Fibroblast of skin of back (primary cell): ENCODE measurements at places on chromosomes 6 and 20.

- DNase-seq, result no peak
Measured at GRCh38 chr6:5638666-5639065, 368.1 kb downstream of the NRN1 start.

DNA sequence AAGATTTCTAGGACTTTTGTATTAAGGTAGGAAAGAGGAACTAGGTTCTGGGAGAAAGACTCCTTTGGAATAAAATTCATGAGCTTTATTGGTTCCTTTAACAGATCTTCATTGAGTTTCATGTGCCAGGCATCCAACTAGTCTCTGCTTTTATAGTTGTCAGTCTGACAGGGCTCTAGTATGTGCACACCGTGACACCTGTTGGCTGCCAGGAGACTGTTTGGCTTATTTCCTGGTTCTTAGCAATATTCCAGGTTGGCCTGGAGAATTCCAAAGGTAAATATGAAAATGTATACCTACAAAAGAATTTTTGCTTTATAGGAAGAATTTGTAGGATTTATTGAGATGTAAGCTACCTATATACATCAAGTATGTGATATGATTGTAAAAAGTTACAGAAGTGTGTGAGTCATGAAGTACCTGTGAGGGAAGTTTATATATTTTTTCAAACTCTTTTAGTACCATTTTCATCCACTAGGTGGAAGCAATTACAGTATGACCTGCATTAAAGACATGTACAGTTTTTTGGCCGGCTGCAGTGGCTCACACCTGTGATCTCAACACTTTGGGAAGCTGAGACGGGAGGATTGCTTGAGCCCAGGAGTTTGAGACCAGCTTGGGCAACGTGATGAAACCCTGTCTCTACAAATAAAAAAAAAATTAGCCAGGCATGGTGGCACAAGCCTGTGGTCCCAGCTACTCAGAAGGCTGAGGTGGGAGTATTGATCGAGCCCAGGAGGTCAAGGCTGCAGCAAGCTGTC is 35.2 kb downstream of the NDUFAF5 start:
- peak; percentile 48 for DNase-seq

- no peak for DNase-seq
Measured at GRCh38 chr20:24880356-24880755, 68.7 kb upstream of the CST7 start.

GRCh38 chr6:167906899-167907298 is 80.2 kb downstream of the AFDN start:
- peak; percentile 5 for DNase-seq

- DNase-seq, result no peak
Measured at GRCh38 chr6:47353871-47354270, 44.2 kb upstream of the TNFRSF21 start.

- DNase-seq, result no peak
Measured at GRCh38 chr6:136411453-136412354, 122.1 kb upstream of the BCLAF1 start.

DNA sequence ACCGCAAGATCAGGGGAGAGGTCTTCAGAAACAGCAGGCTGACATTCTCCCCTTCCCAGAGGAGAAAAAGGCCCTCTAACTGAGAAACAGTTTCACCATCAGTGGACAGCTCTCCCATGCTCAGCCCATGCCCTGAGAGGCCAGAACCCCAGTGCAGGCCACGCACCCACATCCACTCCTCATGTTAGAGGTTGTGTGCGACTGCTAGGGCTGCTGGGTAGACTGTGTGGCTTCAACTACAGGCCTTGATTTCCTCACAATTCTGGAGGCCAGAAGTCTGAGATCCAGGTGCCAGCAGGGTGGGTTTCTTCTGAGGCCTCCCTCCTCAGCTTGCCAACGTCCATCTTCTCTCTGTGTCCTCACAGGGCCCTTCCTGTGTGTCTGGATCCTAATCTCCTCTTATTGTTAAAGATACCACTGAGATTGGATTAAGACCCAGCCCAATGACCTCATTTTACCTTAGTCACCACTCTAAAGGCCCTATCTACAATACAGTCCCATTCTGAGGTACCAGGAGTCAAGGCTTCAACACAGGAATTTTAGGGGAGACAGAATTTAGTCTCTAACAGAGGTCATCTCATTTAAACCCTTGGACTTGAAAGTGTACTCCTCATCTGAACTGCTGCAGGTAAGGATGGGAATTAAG is 67.7 kb upstream of the CD93 start:
- DNase-seq, result no peak

GRCh38 chr20:25600632-25601031 is 15.3 kb upstream of the NINL start:
- DNase-seq, result peak; percentile 9

GRCh38 chr6:20056350-20056992 is 155.8 kb downstream of the MBOAT1 start:
- DNase-seq, result peak; percentile 49

- DNase-seq, result no peak
Measured at GRCh38 chr20:62560162-62560561, 82.1 kb upstream of the SLCO4A1 start.

GRCh38 chr6:124599656-124600055 is 362.6 kb upstream of the RNF217 start:
- no peak for DNase-seq

- DNase-seq, result no peak
Measured at GRCh38 chr6:114344246-114344970, 1.6 kb upstream of the HS3ST5 start.

DNA sequence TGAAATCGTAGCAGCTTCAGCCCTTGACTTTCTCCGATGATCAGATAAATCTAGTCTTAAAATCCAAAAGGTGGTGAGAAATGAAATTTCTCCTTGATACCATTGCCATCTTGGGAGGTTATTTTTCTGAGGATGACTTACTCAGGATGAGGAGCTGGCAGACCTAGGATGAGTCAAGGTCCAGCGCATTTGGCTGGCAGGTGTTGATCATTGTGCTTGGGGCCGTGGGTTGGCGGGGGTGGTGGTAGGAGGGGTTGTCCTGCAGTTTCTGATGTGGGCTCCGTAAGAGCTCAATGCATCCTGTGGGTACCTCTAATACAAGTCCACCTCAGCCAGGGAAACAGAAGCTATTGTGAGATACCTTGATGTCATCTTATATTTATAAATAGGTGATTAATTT is 148.3 kb upstream of the SCGN start:
- no peak for DNase-seq

- peak; percentile 92 for DNase-seq
Measured at GRCh38 chr20:53940907-53941545, 129.4 kb downstream of the BCAS1 start.

DNA sequence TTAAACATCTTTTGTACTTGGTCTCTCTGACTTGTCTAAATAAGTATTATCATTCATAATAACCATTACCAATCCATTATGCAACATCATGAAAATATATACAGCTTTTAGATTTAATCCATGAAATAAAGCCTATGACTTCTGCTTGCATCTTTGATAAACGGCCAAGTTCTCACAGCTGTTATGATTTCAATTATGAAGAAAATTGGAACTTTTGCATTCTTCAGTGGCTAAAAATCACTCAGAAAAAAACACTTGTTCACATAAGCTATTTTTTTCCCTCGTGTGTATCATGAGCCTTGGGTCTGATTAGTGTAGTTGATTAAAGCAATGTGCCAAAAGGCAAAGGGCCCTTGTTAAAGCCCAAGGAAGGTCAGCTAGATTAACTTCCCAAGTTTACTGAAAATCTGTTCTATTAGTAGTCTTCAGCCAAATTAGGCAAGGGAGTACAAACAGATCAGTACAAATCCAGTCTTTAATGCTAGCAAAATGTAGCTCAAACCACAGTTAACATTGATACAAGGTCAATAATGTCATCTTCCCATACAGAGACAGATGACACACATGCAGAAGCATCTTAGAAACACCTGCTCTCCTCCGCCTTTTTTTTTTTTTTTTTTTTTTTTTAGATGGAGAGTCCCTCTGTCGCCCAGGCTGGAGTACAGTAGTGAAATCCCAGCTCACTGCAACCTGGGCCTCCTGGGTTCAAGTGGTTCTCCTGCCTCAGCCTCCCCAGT is 69.9 kb downstream of the SGK1 start:
- no peak for DNase-seq

GRCh38 chr6:149130508-149130907 is 187.0 kb upstream of the TAB2 start:
- DNase-seq, result no peak

DNA sequence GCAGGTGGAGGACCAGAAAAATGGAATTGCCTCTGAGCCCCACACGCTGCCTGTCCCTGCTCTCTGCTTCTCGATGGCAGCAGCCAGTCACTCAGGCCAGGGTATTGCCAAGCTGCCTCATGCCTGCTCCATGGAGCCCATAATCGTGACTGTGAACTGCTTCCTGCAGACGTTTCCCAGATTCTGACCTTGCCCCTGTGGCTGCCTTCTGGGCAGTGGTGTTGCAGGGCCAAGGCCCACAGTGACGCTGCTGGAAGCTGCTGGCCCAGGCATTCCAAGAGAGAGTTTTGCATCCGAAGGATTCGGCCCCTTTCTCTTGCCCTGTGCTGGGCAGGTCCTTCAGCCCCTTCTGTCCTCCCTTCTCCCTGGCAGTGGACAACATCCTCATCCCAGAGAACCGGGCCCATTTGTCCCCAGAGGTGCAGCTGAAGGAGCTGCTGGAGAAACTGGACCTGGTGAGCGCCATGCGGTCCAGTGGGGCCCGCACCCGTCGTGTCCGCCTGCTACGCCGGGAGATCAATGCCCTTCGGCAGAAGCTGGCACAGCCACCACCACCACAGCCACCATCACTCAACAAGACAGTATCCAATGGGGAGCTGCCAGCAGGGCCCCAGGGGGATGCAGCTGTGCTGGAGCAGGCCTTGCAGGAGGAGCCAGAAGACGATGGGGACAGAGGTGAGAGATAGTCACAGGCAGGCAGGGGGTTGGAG is 14.5 kb downstream of the BRPF3 start:
- DNase-seq, result no peak

DNA sequence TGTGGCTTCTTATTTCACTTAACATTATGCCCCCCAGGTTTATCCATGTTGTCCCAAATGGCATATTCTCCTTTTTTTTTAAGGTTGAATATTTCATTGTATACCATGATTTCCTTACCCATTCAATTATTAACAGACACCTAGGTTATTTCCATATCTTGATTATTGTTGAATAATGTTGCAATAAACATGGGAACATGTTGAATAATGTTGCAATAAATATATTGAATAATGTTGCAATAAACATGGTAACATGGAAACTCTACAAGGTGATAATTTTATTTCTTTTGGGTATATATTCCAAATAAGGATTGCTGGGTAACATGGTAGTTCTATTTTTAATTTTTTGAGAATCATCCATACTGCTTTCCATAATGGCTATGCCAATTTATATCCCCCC is 648.1 kb downstream of the MMUT start:
- DNase-seq, result no peak

- DNase-seq, result no peak
Measured at GRCh38 chr6:42952389-42952788, 8.2 kb upstream of the GNMT start.

- peak; percentile 80 for DNase-seq
Measured at GRCh38 chr6:142378138-142378875, 76.5 kb downstream of the ADGRG6 start.

DNA sequence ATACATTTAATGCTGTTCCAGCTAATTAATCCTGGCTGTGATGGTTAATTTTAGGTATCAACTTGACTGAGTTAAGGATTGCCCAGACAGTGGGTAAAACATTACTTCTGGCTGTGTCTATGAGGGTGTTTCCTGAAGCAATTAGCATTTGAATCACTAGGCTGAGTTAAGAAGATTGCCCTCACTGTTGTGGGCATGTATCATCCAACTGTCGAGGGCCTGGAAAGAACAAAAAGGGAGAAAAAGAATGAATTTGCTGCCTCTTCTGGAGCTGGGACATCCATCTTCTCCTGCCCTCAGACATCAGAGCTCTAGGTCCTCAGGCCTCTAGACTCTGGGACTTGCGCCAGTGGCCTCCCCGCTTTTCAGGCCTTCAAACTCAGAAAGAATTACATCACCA is 34.3 kb downstream of the SDHAF4 start:
- no peak for DNase-seq

GRCh38 chr6:42520786-42521607 is 42.8 kb upstream of the UBR2 start:
- DNase-seq, result peak; percentile 91

GRCh38 chr6:64335195-64335594 is 699.6 kb downstream of the PHF3 start:
- DNase-seq, result no peak

DNA sequence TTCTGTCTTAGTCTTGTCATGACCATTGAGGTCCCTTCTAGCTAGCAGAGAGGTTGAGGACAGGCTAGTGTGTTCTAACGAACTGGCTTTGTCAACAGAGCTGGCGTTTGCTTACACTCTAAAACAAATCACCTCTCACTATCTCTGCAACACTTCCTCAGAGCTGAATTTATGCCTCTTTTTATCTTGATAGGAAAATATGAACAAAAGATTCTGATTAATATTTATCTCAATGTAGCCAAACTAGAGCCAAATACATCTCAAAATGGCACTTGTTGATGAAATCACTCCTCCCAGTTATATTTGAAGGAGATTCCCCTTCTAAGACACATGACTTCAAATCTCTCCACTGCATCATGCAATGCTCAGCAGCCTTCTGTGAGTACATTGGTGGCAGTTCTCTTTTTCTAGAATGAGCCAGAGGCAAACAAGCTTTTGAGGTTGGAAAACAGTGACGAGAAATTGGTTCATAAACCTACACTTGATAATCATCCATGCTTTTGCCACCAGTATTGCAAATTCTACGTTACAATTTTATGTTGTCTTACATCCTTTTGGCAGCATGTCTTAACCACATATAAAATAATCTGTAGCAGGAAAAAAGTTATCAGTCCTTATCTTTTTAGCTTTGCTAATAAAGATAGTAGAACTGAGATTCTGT is 615.7 kb upstream of the CITED2 start:
- DNase-seq, result no peak

DNA sequence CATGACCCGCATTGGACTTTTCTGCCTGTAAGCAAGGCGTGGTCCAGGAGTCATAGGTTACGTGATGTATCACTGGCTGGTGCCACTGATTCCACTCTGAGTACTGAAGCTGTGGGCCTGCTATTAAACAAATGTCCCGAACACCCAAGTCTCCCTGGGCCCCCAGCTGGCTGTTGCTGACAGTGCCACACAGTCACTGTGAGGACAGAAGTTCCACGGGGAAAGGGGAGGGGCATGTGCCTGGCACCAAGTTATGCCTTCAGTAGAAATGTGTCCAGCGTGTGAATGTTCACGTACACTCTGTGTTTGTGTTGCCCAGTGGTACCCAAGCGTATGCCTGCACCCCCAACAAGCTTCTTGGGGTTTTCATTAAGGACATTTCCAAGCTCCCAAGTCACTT is 171.4 kb upstream of the QKI start:
- DNase-seq, result no peak

GRCh38 chr6:33000055-33000454 is 9.3 kb downstream of the HLA-DOA start:
- DNase-seq, result no peak

- DNase-seq, result no peak
Measured at GRCh38 chr6:100173211-100173610, 179.2 kb upstream of the MCHR2 start.
